ENCODE measurements at places on chromosomes 3 and 15.

- DNase-seq = no peak
Observed at GRCh38 chr15:55742927-55743728, at the start of gene PRTG. Gene PRTG, minus strand, starts transcription at chr15:55743152. Its CDS starts 221 bp downstream, at chr15:55742931.

GRCh38 chr15:65818927-65819562 is 27.0 kb upstream of the DENND4A start:
- peak; percentile 70 for DNase-seq

DNA sequence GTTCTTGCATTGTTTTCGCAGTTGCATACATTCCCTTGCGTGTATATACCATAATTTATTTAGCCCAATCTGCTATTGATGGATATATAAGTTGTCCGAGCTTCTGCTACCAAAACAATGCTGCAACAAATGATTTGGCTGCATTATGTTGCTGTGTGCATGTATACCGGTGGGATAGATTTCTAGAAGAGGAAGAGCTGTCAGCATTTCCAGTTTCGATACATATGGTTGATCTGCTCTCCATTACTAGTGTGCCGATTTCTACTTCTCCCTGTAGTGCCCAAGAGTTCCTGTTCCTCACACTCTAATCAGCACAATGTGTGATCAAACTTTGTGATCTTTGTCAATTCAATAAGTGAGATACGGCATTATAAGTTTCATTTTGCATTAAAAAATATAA is 92.8 kb upstream of the NMNAT3 start:
- DNase-seq = no peak

DNA sequence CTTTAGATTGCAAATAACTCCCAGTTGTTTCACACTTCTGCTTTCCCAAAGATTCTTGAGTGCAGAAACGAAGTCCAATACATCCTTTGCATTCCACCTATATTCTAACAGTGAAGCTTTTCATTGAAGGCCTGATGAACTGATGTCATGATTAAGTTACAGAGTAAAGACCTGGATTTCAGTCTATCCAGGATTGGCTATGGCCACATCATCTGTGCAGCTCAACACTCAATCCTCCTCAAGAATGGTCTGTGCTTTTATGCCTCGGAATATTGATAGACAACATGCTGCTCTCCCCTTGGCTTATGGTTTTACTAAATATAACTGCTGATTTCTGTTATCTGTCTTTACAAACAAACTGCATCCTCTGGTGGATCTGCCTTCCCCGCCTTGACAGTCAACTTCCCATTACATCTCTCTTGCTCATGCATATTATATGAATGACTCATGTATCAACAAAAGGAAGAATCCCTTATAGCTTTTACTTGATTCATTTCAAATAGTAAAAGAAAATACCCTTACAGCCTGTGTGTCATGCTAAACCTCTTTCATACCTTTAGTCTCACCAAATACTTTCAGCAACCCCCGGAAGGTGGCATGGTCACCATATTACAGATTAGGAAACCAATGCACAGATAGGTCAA is 59.5 kb downstream of the SCN11A start:
- DNase-seq = no peak

DNA sequence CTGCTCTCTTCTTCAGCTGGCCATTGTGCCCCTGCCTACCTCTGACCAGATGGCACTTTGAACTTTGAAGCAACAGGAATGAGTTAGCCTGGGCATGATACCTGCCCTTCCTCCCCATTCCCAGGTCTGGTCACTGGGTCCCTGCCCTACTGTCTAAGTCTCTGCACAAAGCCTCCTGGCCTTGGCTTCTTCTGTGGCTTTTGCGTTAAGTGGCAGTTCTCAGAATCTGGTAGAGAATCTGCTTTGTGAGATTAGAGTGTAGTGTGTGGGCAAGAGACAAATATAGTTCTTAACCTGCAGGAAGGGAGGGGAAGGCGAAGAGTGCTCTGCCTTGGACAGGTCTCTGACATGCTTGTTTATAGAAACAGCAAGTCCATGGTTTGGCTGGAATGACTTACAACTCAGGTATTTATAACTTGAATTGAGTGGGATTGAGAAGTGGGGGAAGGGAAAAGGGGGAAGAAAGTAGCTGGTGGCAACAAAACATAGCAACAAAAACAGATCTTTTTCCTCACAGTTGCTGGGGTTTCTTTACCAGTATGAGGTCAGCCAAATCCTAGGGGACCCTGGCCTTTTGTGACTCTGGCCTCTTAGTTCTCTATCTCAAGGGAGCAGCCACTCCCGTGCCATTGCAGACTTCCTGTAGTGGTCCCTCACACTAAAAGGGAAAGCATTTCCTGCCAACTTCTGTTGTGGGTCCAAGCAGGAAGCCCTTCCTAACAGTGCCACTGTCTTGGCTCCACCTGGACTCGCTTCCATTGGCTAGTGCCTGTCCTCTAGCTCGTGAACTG is 16.7 kb downstream of the MAPKBP1 start:
- DNase-seq = peak; percentile 44

Data from OCI-LY7 (cell line).